T-helper 9 cell (primary cell): ENCODE measurements at places on chromosomes 11 and 22.

DNA sequence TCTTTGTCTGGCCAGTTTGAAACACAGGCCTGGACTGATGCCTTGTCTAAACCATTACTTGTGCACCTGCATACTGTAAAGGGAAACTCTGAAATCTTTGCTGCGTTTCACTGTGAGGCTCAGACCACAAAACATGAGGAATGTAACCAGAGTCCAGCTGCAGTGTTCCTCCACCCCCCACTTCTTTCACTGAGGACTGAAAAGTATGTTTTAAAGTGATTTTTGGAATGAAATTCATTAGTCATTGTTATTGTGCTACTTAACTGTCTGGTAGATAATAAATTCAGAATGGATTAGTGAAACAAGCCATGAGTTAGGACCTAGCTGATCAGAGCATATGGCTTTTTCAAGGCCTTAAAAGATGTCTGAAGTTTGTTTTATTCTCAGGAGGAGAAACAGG lies 181.2 kb downstream of the WNT11 start:
- no peak for DNase-seq

DNA sequence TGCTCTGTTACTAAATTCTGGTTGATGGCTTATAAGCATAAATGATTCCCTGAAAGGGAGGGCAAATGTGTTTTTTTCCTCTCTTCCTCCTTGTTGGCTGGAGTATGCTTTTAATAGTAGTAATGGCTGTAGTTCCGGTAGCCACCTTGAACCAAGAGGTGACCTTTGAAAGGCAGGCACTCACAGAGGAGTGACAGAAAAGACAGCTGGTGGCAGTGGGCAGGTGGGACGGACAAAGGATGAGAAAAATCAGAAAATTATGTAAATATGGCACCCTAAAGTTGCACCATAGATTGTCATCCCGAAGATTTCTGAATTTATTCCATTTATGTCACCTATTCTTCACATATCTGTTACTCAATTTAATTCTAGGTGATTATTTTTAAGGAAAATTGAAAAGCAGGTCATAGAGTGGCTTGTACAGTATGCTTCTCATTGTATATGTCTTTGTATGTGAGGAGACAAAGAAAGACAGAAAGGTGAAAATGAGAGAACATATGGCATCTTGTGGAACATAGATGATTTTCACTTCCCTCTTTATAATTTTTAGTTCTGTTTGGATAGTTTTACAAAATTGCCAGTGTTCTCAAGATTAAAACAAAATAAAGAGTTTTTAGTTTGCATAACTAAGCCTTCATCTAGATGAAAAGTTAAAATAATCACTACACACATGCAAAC lies 17.0 kb downstream of the CASP12 start:
- no peak for DNase-seq

DNA sequence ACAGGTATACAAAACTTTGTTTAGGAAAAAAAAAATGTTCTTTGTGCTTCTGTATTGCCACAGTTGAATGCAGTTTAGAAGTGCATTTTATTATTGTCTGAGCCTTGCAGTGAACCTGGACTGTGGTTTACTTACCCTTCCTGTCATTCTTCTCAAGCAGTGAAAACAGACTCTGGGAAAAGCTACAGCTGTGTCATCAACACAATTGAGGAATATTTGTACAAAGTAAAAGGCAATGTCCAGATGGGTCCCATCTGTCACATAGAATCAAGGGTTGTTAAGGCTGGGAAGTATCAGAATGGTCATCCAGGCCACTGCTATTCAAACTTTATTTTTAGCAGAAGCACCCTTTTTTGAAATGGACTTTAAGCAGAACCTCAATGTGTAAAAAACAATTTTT lies 73.3 kb downstream of the TRIM44 start:
- DNase-seq: no peak

DNA sequence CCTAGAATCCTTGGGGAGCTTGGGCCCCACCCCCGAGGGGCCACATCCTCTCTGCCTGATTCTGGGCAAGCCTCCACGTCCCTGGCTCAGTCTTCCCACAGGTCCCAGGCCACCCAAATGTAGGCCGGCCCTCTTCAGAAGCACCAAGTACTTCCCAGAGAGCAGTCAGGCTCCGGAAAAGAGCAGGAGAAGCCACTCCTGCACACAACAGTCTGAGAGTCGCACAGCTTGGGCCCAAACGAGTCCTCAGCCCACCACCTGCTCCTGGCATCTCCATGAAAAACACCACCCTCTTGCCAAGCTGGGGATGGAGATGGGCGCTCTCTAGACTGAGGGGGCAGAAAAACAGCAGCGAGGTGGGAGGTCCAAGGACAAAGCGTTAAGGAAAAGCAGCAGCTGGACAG lies 15.4 kb downstream of the EHD1 start:
- no peak for DNase-seq

DNA sequence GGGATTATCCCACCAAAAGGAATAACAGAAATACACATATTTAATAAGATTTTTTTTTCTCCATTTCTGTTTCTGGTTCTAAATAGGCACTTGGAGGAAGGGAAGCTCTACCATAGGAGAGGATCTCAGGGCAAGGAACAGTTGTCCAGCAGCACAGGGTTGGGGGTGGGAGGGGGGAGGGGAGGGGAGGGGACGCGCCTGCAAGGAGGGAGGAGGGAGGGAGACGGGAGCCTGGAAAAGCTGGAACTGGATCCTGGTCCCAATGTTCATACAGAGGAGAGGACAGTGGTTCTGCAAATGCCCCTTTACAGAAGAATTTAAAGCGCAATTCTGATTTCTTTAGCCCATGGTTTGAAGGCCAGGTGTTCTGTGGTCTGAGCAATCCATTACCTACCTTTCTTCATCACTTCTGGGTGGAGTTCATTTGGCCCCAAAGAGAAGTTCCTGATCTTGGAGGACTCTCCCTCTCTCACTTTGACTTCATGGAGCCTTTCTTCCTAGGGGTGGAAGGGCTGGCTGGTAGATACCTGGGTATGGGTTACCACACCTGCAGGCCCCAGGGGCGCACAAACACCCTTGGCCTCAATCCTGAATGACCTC lies 348.9 kb upstream of the NCAM1 start:
- DNase-seq: no peak

- no peak for DNase-seq
Measured at GRCh38 chr11:68913188-68913587, 9.5 kb downstream of the IGHMBP2 start.
